Stimulated activated CD8-positive, alpha-beta memory T cell treated with anti-CD3 and anti-CD28 coated beads, Interleukin-15, amount 100 ng/mL, for 24 hours (primary cell): ENCODE measurements at places on chromosomes 1 and 21.

GRCh38 chr1:178895928-178896327, 25.1 kb upstream of the ANGPTL1 start:
- DNase-seq = no peak

DNA sequence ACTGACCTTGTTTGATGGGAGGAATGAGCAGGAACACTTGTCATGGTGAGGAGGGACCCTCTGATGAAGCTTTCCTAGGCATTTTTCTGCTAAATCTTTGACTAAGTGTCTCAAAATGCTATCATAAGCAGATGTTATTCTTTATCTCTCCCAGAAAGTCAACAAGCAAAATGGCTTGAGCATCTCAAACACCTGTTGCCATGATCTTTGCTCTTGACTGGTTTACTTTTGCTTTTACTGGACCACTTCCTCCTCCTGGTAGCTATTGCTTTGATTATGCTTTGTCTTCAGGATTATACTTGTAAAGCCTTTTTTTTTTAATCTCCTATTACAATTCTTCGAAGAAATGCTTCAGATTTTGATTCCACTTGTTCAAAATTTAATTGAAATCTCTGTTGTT, 157.4 kb downstream of the GPR52 start:
- DNase-seq = no peak

DNA sequence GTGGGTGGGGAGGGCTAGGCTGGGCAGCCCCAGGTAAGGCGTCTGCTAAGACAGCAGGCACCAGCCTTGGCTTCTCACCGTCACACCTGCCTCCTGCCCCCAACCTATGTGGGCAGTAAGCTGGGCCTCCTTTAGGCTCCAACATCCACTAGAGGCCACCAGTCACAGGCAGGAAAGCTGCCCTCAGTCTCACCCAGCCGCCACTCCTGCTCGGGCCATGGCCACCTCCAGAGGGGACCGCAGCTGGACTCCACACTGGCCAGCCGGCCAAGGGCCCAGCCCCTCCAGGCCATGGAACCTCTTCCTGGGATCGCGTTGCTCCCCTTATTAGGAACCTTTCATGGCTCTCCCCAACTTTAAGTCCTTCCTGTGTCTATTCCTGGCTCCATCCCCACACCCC, 74.5 kb downstream of the MRPL37 start:
- DNase-seq = no peak

DNA sequence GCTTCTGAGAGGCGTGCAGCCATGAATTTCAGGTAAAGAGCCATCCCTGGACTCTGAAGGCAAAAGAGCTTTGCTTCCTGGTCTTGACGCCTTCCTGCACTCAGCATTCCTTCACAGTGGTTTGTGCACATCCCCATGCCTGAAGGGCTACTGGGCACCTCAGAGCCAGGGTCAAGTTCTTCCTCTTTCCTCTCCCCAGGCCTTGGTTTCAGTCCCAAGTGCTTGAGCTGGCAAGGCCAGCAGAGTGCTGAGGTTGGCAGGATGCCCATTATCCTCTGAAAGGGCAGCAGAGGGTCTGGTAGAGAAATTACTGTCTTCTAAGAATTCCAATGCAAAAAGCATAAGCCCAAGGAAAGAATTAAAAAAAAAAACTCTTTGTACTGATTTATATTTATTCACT, 1064.9 kb downstream of the TTLL7 start:
- no peak for DNase-seq

GRCh38 chr1:6004412-6005123, 12.3 kb upstream of the NPHP4 start:
- DNase-seq = no peak

- no peak for DNase-seq
Measured at GRCh38 chr1:238302646-238303045, 411.9 kb upstream of the ZP4 start.

DNA sequence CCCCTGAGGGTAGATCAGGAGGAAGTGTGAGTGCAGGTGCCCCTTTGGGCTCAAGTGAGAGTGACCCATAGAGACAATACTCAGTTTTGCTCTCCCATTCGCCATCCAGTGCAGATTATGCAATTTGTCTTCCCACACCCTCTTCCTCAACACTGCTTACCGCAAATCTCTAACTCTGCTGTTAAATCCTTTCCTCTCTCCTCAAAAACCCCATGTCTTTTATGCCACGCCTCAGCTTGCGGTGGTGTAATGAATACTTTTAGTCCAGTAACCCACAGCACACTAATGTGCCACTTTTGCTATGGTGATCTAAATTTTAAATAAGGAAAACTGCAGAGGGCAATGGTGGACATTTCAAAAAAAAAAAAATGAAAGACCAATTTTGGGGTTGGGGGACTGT, 57.7 kb downstream of the PRRX1 start:
- DNase-seq = no peak

DNA sequence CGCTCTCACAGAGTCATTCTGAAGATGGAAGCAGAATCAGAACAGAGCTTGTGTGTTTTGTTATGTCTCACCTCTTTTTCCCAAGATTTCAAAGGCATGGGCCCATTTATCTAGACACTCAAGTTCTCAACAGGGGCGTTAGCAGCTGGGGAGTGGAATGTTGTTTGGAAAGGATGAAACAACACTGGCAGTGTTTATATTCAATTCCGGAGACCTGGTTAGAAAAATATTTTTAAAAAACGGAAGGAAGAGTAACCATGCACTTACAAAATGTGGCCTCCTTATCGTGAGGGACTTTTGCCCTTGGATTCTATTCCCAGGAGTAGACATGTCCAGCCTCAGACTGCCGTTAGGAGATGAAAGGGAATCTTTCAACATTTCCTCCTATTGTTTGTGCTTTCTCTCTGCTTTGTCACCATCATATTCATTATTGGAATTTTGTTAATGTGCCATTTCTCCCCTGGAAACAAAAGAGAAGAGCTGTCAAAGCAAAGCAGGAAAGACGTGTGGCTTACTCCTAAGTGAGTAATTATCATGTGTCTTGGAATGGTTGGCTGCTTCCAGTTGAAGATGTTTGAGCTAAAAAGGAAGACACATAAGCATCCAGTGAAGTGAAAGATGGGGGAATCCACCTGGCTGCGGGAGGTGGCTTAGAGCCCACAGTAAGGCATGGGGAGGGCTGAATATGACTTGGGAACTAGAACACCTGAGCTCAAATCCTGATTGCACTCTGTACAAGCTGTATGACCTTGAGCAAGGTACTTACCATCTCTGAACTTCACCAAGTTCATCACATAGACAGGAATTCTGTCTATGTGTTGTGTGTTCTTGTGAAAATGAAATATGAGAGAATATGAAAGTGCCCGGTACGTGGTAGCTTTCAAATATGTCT, 71.7 kb upstream of the JUN start:
- DNase-seq = no peak

GRCh38 chr21:34135330-34135729, 62.0 kb downstream of the MRPS6 start:
- no peak for DNase-seq

- no peak for DNase-seq
Measured at GRCh38 chr1:16180291-16180824, 24.5 kb upstream of the EPHA2 start.

DNA sequence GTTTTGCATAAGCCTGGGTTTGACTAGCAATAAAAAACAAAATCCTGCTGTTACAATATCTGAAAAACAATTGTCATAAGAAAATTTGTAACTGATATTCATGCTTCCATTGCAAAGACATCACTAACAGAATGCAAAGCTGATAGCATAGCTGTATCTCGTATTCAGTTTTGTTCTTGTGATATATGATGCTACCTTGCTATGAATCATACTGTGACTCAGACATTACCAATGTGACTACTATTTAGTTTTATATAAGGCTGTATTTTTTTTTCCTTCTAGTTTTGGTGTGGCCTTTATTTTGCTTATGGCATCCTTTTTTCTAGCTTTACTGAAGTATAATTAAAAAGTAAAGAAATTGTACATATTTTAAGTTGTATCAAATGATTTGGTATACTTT, 1381.8 kb downstream of the MRPL39 start:
- DNase-seq = no peak

GRCh38 chr1:65844821-65845534, 52.3 kb downstream of the PDE4B start:
- no peak for DNase-seq

DNA sequence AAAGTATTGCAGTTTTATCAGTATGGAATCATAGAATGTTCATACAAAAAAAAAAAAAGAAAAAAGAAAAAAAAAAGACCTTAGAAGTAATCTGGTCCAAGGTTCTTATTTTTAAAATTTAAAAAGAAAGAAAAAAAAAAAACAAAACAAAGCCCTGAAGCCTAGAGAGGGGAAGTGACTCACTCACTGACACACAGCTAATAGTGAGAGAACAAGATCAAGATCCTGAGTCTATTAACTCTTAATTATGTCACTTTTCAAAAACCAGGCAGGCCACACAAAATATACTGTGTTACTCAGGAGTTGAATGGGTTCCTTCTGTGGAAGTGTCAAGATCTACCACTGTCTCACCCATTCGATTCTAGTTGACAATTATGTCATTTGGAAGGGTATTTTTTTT, 433.9 kb upstream of the DAB1 start:
- no peak for DNase-seq

- DNase-seq = no peak
Measured at GRCh38 chr1:21338573-21339355, 48.5 kb upstream of the ECE1 start.

GRCh38 chr1:181341026-181341632, 142.2 kb upstream of the CACNA1E start:
- no peak for DNase-seq

GRCh38 chr1:172663732-172664131, 4.8 kb downstream of the FASLG start:
- no peak for DNase-seq

DNA sequence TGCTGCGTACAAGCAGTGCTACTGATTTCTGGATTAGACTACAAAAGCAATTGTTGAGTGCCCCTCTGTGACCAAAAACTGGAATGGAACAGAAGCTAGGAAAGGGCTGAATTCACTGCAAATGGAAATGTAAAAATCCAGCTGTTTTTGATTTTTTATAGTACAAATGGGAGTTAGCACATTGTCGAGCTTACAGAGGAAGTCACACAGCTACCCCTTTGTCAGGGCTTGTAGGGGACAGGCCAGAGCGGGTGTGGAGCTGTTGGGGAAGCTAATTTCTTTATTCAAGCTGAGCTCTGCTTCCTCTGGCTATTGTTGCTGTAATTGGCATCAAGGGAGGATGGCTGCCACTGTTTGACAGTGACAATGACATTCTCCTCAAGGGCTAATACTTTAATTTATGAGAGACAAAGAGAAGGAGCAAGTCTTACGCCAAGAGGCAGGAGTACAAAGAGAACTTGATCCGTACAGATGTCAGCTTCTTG, 96.1 kb downstream of the SLC35F3 start:
- DNase-seq = no peak

- DNase-seq = no peak
Measured at GRCh38 chr1:5161372-5161771, 507.0 kb downstream of the AJAP1 start.

DNA sequence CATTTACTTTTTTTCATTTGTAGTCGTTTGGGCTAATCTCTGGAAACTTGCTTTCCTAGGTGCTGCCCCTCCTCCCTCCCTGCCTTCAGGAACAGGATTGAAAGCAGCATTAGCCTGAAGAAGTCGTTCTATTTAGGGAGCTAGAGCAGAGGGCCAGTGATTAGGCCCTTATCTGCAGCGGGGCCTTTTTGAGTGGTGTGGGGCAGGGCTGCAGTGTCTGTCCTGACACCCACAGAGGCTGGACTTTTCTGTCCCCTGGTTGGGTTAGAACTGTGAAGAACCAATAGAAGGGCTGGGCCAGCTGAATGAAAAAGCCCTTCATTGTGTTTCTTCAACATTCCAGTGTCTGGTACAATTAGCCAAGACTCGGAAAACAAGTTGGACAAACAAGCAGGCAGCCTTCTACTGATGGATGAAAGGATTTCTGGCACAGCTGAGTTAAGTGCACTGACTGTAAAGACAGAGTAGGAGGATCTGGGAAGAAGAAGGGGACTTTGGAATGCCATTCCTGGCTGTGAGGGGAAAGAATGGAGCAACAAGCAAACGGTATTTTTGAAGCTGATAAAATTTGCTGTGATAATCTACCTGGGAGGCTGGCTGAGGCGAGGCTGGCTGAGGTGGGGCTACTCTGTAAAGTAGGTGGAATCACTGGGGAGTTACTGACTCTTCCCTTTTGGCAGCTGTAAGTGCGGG, 9.7 kb downstream of the MACF1 start:
- DNase-seq = no peak

DNA sequence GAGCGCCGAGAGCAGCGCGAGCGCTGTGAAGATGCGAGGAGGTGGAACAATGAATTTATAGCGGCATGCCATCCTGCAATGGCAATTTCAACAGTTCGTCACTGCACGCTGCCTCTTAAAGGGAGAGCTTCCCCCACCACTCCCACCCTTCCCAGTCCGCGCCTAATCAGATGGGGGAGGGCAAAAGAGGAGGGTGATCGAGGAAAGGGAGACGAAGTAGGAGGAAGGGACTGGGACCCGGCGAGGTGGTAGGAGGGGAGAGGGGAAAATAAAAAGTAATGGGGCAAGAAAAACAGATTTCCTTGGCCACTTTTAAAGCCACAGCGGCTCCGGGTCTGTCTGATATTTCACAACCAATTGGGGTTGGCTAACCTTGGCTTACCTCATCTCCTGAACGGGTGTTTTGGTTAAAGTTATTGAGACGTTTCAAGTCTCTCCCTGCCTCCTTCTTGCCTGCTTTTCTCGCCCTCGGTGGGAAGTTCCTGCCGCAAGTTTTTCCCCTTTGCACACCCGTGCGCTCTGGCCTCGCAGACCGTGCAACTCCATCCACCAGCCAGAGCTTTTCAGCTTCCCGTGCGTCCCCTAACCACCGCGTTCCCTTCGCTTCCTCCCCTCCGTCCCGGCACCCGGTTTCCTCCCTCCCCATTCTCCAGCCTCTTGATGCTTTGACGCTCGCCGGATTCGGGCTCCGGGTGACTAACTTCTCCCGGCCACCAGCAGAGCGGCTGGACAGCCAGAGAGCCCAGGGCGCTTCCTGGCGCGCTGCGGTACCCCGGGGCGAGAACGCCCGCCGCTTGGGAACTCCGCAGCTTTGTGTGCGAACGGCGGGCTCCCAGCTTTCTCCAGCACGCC, at the start of gene ADAMTS5:
TSS of gene ADAMTS5 (minus strand) at position 27 of the 852 bp plus-strand sequence. CDS start 697 bp downstream, outside the sequence.
- no peak for DNase-seq

DNA sequence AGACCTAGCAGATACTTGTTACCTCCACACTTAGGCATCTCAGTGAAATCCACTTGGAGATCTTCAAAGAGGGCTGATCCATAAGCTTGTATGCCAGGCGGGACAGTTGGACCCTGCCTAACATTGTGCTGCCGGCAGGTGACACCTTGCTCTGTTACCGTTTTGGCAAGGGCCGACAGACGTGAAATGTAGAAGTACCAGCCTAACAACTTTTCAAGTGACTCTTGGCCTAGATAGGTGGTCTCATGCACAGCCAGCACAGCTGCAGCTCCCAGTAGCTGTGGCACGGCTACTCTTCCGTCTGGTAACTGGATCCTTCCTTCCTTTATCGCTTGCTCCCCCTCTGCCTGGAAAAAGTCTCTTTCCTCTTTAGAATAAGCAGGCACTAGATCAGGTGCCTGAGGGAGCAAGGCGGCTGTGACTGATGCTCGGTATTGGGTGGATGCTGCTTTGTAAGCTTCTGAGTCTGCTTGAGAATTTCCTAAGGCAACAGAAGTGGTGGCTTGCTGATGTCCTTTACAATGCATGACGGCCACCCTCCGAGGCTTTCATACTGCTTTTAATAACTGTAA, 713.5 kb downstream of the AMY1C start:
- no peak for DNase-seq
